ENCODE measurements at places on chromosomes 12 and 14.
A peak's percentile ranks its signal among the peaks of the same experiment; 100 is the strongest.

DNA sequence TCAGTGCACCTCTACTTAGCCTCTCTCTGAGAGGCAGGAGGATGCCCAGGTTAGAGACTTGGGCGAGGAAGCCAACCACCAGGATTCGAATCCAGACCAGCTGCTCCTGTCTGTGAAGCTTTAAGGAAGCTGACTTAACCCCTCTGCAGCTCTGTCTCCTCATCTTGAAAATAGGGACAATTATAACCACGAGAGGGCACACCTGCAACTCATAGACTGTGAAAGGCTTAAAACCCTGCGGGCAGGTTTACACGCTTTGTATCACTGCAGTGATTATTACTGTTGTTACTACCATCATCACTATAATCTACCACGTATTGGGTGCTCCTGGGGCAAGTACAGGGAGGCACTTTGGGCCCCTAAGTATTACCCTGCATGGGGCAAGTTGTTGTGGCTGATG lies 379.8 kb downstream of the VRK1 start:
- peak; percentile 11 for DNase-seq

GRCh38 chr12:71710276-71711125 lies 24.6 kb downstream of the TMEM19 start:
- no peak for DNase-seq

- DNase-seq: no peak
Measured at GRCh38 chr12:97560350-97560749, 97.7 kb downstream of the RMST start.

DNA sequence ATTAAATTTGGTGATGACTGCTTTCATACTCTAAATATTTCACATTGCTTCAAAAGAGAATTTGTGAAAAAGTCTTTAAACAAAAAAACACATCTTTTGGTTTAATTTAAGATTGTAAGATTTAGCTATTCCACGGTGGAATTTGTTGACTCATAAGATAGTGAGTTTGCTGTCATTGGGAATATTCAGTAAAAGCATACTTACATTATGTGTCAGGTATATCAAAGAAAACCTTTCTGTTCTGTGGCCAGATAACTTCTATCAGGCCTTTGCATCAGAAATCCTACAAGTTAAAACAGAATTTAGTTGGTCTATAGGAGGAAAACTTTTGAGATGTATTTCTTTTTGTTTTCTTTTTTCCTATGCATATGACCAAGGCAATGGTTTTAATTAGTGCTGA lies 148.8 kb upstream of the E2F7 start:
- DNase-seq: no peak

GRCh38 chr12:132492522-132492921 lies 2.6 kb downstream of the FBRSL1 start:
- peak; percentile 70 for DNase-seq

DNA sequence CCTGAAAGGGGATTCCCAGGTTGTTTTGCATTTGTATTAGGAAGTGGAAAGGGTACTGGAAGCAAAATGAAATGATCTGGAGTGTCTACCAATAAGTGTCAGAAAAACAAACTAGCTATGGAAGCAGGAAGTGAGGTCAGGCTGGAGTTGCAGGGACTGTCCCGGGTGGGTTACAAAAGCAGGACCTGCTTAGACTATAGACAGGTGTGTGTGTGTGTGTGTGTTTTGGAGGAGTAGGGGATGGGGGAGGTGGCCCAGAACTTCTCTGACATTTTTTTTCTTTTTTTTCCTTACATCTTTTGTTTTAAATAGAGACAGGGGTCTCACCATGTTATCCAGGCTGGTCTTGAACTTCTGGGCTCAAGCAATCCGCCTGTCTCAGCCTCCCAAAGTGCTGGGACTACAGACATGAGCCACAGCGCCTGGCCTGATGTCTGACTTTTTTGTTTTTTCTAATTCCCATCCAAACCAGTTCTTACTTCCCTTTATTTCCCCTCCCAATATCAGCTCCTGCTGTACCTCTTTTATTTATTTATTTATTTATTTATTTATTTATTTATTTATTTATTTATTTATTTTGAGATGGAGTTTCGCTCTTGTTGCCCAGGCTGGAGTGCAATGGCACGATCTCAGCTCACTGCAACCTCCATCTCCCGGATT lies 512 bp upstream of the RND1 start:
- DNase-seq: no peak

DNA sequence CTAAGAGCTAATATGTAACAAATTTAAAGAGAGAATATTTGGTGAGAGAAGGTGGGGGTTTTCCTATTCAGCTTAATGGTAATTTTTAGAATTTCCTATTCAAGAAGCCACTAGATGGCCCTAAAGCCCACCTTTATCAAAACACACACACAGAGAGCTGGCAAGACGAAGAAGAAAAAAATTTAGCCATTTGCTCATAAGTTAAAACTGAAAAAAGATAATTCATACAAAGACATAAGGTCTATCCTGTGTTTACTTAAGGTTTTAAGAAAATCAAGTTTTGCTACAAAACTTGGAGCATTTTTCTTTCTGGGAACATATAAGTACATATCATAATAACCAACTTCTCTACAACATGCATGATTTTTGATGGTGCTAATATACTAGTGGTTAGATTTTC lies 46.8 kb upstream of the PCED1B start:
- DNase-seq: peak; percentile 58

DNA sequence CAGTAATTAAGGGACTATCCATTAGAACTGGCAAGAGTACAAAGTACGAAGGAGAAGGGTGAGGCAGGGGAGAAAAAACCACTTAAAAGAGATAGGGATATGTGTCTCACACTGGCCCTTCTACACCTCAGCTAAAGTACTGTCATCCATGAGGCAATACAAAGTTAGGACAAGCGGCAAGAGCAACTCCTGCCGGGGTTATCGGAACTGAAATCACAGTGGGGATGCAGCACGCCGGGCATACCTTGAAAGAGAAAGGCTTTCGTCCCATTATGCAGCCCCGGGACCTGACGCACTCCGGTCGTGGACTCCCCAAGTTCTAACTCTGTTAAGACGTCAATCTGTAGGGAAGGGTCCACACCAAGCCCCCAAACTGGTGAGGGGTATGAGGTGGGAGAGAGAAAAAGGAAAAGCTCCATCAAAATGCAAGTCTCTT lies 1.1 kb downstream of the NELL2 start:
- peak; percentile 61 for DNase-seq

- DNase-seq: no peak
Measured at GRCh38 chr14:102733326-102733725, 43.9 kb upstream of the TRAF3 start.

GRCh38 chr12:49662998-49663843 lies 39.9 kb downstream of the PRPF40B start:
- DNase-seq: no peak

DNA sequence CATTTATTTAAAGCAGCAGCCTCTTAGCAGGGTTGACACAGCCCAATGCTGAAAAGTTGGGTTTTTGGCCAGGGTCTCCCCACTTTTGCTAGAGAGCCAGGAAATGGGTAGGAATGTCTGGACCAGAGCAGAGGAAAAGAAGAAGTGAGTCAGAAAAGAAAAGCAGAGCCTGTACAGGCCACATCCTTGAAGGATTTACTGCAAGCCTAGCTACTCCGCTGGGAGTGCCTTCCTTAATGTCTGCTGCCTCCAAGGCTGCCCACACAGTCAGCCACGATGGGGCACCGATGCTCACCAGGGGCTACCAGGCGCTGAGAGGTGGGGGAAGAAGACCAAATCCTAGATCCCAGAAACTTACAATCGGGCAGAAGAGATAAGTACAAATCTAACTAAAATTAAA lies 139.2 kb downstream of the C12orf75 start:
- no peak for DNase-seq

- no peak for DNase-seq
Measured at GRCh38 chr12:124577986-124578385, 10.6 kb upstream of the NCOR2 start.

- DNase-seq: no peak
Measured at GRCh38 chr12:69500631-69501030, 30.4 kb downstream of the FRS2 start.

DNA sequence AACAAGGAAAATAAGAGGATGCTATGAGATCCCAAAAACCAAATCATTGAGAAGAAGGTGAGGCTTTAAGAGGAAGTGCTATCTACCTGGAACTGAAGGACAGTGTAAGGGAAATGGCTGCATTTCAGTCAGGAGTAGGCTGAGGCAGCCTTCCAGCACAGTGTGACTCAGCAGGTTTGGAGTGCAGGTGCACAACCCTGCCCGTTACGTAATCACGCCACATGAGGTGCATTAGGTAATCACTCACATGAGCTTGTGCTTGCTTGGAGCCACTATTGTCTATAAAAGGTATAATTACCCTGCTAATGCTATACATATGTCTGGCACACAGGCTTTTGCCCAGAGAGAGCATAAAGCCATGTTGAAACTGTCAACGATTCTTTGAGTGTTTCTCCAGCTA lies 74.9 kb downstream of the DIO2 start:
- DNase-seq: no peak

GRCh38 chr12:32611986-32612385 lies 67.1 kb upstream of the DNM1L start:
- peak; percentile 16 for DNase-seq

DNA sequence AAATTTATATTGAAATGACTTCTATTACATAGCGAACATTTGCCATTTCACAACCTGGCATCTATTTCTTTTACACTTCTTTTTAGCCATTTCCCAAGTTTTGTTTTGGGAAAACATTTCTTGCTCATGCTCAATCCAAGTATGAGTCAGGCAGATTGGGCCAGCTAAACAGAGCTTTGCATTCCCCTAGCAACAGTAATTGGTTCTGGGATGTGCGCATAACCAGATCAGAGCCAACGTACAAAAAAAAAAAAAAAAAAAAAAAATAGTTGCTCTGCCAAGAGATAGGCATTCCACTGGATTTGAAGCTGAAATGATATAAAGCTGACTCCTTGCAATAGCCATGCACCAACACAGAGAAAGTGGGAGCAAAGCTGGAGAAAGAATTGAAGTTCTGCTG lies 37.5 kb downstream of the PLCZ1 start:
- no peak for DNase-seq

DNA sequence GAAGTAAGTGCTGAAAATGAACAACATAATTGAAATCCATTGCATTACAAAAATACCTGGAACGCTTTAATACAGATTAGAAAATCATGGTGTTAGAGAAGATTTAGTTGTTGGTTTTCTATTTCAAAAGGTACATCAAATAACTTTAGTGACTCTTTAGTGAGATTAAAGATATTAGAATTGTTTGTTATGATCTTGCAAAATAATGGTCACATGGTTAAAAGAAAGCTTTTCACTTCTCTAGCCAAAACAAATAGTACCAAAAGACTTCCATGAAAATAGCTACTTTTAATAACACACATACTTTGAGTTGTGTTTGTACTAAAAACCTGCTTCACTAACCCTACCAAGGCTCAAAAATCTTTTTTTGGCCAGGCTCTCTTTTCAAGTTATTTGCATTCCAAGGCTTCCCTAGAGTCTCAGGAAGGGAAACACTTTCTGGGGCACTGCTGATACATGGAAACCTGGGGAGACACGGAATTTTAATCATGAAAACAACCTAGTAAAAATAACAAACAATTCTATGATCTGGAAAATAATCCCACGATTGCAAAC lies at the start of gene SLCO1A2:
SLCO1A2 (minus strand) TSS at position 147 of the 555 bp plus-strand sequence. CDS start 270 bp downstream, outside the sequence.
- no peak for DNase-seq

DNA sequence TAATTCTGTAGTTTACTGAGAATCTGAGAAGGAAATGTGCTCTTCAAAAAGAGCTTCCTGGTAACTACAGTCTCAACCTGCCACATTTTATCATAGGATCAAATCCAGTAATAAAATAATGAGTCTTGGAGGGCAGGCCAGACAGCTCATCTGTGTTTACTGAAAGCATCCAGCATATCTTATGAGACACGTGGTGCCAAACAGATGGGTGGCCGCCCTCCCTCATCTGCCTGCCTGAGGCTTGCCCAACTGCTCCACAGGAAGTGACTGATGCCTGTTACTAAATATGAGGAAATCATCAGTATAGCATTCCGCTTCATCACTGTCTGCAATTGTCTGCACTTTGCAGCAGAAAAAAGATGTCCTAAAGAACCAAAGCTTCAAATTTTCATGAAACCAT lies 13.5 kb downstream of the DHRS7 start:
- peak; percentile 91 for DNase-seq

DNA sequence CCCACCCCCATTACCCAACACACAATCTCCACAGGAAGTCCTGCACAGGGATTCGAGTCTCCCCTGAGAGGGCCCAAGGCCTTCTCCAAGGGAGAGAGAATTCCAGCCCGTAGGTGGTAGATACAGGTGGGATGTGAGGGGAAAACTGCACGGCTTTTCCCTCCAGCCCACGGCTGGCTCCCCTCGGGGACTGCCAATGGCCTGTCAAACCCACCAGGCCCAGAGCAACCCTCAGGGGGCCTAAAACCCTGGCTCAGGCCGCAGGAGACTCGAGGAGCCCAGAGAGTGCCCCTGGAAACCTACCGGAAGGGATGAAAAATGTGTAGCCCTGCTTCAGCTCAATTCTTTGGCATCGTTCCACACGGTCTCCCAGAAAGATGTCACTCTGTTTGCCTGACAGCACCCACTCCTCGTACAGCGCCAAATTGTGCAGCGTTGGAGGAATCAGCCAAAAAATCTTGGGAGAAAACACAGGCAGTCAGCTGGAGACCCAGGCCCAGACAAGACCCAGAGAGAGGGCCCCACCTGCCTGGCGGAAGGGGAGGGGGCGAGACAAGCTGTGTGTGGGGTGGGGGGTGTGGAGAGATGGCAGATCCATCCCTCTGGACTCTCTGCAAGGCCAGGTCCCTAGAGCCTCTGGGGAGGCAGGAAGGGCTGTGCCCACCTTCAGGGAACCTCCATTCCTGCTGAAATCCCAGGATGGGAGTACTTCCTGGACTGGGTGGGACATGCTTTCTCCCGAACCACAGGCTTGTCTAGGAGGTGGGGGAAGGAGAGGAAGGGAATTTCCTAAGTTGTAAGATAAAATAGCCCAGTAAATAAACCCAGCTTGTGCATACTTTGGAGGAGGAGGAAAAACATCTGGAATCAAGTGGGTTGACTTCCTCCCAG lies 48.1 kb downstream of the KDM2B start:
- no peak for DNase-seq

GRCh38 chr12:89731614-89732013 lies 23.0 kb upstream of the ATP2B1 start:
- no peak for DNase-seq

- DNase-seq: no peak
Measured at GRCh38 chr14:66501592-66501991, 6.4 kb upstream of the GPHN start.

- no peak for DNase-seq
Measured at GRCh38 chr14:105473033-105473676, 1.5 kb upstream of the CRIP2 start.

DNA sequence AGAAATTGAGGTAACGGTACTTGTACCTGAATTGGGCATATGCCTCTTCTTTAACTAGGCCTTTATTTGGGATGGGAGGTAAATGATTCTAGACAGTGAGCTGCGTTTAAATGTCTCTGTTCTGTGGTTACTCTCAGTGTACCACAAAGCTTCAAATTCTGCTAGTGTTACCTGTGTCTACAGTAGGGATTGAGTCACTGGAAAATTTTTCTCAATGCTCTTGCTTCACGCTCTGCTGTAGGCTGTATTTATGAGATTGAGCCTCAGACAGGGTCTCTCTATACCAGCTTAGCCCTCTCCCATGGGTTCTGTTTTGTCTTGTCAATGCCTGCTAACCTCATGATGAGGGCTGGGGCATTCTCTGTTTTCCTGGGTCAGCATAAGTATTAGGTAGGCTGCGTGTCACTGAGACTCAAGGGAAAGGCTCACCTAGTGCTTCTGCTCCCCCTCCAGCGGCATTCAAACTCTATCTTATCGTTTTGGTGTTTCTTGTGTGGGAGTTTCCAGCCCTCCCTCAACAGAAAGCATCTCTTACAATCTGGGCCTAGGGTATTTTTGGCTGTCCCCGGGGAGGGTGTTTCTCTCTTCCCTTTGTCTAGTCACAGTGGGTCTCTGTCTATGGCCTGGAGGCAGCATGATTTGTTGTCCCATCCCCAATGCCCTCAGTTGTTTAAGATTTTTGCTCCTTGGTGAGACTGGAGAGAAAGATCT lies 285.8 kb downstream of the ADGRD1 start:
- no peak for DNase-seq
